Left renal pelvis (tissue), 4 donors: ENCODE measurements at places on chromosomes 2 and 18.

- DNase-seq: no peak
Measured at GRCh38 chr2:60554646-60555065, 1.2 kb upstream of the BCL11A start.

- no peak for DNase-seq
Measured at GRCh38 chr2:209425471-209426071, 1.7 kb downstream of the MAP2 start.

- DNase-seq: no peak
Measured at GRCh38 chr2:95272781-95273180, 1.5 kb upstream of the PROM2 start.

GRCh38 chr2:168667156-168667555, 135.3 kb upstream of the NOSTRIN start:
- DNase-seq: no peak

GRCh38 chr2:1674766-1675397, 69.4 kb downstream of the PXDN start:
- no peak for DNase-seq

GRCh38 chr18:49447810-49448745, 12.4 kb downstream of the DYM start:
- no peak for DNase-seq

DNA sequence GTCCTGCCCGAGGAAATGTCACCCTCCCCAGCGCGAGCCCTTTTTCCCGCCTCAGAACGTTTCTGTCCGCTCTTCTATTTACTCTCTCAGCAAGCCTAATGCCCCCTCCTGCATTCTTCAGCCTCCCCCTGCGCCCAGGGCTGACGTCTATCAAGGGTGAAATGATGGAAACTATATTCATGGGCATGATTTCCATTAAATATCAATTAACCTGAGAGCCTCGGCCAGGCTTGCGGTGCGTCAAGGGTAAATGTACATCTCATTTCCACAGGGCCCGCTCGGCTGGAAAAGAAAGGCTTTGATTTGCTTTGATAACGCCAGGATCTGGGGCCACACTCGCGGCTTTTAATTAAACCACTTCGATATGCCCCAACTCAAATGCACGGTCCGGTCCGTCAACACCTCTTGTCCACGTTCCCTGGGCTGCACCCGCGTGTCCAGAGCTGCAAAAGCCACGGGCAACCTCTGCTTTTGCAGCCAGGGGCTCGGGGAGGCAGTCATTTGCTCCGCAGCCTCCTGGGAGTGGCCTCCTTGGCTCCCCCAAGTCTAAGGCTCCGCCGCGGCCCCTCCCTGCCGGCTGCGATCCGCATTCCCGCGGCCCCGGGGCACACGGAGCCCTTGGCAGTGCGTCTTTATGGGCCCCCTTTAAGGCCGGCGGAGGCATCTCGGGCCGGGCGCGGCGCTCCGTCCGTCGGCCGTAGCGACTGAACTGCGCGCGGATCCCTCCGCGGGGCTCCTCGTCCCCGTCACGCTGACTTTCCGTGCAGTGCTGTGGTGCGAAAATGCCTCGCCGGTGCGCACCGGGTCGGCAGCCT, at the start of gene HOXD8:
Gene HOXD8, plus strand, starts transcription at position 724 of the 815 bp plus-strand sequence. CDS start 662 bp downstream, outside the sequence.
- DNase-seq: no peak
